CD4-positive, alpha-beta memory T cell (primary cell): ENCODE measurements at places on chromosomes 6 and 20. TPM values are rescaled to one million over a fixed set of nuclear protein-coding genes. Genes with fewer than 3 reads are reported as not detected.
A peak's percentile ranks its signal among the peaks of the same experiment; 100 is the strongest.

DNA sequence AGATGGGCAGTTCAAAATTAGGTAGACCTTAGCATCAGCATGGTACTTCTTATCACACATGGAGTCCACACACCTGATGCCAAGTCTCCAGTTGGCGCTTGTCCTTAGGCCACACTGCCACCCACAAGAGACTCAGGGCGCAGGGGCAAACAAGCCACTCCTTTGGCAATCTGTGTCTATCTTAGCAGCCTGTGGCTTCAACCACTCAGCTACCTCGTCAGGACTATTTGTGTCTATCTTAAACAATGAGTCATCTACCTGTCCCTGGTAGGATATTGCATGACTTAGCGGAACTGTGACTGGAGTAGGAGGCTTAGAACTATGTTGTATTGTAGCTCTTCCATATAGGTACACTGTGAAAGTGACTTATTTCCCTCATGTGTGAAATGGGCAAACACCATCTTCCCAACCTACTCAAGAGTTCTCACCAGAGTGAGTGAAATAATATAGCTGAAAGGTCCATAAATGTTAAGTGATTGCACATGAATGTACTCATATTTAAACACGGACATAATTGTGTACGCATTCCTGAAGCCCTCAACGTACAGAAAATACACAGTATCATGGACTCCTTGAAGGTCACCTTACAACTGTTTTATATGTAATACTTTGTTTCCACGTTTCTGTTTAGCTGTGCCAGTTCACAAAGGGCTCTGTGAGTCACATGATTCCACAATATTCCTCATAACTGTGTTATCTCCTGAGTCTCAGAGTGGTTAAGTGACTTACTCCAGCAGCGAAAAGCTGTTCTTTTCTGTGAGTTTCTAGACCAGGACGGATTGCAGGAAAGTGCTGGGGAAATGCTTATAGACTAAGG is 1.6 kb downstream of the TRIM27 start:
- DNase-seq, result no peak

DNA sequence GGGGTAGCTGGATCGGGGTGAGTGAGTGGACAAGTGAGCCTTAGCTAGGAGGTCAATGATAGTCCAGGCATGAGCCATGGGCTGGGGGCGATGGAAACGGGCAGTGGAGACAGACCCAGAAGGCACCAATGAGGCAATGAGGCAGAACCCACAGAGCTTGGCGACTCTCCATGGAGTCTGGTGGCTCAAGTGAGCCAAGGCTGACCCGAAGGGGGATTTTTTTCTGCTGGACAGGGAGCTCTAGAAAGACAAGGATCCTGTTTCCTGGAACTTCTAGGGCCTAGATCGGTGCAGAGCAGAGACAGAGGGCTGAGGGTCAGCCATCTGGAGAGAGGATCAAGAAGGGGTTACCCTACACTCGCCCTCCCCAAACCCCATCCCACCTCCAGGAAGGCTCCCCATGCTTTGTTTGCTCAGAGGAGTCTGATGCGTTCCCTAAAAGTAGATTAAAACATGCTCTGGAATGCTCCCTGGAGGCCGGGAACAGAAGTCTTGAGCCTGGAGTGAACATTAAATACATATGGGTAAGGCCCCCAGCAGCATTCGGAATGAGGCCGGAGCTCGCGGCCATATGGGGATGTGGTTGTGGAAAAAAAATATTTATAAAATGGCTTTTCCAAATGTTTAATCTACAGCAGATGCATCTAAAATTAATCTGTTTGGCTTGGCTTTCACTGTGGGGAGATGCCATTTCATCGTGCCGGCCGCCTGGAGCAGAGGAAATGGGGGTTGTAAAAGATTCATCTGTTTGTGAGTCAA is 237.8 kb upstream of the PMEPA1 start:
- no peak for DNase-seq

- no peak for DNase-seq
These were observed 10.2 kb downstream of the ABHD16A start for GRCh38 chr6:31692886-31693285.

- DNase-seq, result no peak
These were observed 30.3 kb upstream of the VEGFA start for GRCh38 chr6:43739642-43740091.

GRCh38 chr6:160583794-160584193 is 80.3 kb downstream of the LPA start:
- no peak for DNase-seq

GRCh38 chr6:69816026-69816425 is 19.2 kb upstream of the LMBRD1 start:
- no peak for DNase-seq

DNA sequence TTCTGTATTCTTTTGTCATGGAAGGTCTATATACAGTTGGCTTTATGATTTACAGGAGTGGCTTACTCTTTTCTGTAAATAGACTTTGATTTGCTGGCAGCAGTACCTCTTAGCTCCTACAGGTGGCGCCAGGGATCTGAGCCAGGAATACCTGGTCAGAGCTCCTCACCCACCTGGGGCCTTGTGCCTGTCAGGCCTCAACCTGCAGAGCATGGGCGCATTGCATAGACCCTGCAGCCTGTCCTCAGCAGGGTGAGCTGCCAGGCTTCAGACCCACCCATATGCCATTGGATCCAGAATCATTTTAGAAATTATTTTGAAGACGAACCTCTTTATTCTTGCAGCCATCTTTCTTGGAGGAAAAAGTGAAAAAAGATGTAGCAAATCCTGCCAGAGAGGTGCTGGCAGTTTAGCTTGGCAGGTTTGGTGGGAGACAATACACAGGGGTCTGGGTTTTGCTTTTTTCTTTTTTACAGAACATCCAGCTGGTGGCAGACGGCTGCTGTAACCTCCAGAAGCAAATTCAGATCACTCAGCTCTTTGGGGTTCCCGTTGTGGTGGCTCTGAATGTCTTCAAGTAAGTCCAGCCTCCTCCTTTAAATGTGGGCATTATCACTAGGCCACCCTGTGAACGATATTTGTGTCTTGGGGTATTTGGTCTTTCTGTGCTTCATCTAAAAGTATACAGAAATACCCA is 149.1 kb downstream of the MTHFD1L start:
- peak; percentile 51 for DNase-seq

Gene TBX18
- not detected for total RNA-seq

Gene MLIP
- total RNA-seq, result not detected

Gene POLH
- total RNA-seq, result 31.9 TPM

Gene ULBP2
- not detected for total RNA-seq

Gene ABCC10
- 80.0 TPM for total RNA-seq
